ENCODE measurements at places on chromosomes 1 and 21.

- DNase-seq, result peak; percentile 91
These were observed 117.8 kb downstream of the HHAT start for GRCh38 chr1:210446479-210446878.

DNA sequence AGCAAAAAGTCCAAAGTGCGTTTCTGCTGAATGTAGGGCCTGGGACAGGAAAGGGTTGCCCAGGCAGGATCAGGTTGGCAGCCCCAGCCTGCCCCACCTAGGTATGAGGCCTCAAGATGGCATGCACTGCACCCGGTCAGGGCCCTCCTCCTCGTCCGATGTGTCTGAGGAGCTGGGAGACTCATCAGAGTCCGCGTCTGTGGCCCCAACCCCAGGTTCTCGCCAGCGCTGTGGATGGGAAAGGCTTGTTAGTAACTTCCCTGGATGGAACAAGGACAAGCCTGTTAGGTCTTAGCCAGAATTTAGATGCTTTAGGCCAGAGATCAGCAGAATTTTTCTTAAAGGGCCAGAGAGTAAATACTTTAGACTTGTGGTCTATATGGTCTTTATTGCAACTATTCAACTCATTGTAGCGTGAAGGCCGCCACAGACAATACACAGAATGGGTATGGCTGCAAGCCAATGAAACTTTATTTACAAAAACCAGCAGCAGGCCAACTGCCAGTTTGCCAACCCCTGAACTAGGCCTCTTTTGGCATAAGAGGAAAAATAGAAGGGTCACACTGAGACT is 12.4 kb downstream of the PEA15 start:
- no peak for DNase-seq

DNA sequence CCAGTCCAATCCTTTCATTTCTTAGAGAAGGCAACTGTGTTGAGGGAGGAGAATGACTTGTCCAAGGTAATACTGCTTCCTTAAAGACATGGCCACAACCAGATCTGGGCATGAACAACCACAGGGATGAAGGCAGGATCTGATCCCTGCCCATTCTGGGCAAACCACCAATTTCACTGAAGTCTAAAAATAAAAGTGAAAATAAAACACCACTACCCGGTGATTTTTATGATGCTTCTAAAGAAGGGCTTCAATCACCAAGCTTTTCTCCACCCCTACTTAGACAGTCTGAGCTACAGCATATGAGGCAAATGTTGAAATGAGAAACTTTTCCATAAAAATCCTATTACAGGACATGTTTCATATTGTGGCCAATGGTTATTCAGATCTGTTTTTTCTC is 133.0 kb downstream of the PTPN14 start:
- DNase-seq, result no peak

- DNase-seq, result no peak
These were observed 625.8 kb downstream of the BRINP3 start for GRCh38 chr1:189851806-189852367.

- no peak for DNase-seq
These were observed 1.4 kb downstream of the MAGI3 start for GRCh38 chr1:113391649-113392271.

DNA sequence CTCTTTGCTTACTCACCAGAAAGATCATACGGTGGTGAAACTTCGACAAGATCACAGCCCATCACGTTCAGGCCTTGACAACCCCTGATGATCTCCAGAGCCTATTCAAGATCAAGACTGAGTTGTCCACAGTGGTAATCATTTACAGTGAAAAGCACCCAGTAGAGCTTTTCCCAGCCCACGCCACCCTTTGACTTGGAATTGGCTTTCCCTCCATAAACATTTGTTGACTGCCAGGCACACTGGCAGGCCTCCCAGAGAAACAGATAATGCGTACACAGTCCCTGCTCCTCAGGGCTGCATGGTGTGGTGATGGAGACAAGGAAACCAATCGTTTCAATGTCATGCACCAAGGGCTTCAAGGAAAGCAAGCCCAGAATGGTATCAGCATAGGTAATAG is 10.1 kb downstream of the AGMAT start:
- DNase-seq, result no peak
